Activated CD4-positive, alpha-beta T cell treated with anti-CD3 and anti-CD28 coated beads, Interleukin-2, Interleukin-6, amounts not matched to agents 100 ng/mL and 50 ng/mL, durations not matched to agents 16 hours and 8 hours (primary cell): ENCODE measurements at places on chromosomes 6 and 20.

- no peak for DNase-seq
These were observed 655.4 kb upstream of the PTCHD4 start for GRCh38 chr6:48766349-48766748.

- no peak for DNase-seq
These were observed 126.0 kb downstream of the SCML4 start for GRCh38 chr6:107698146-107698545.

DNA sequence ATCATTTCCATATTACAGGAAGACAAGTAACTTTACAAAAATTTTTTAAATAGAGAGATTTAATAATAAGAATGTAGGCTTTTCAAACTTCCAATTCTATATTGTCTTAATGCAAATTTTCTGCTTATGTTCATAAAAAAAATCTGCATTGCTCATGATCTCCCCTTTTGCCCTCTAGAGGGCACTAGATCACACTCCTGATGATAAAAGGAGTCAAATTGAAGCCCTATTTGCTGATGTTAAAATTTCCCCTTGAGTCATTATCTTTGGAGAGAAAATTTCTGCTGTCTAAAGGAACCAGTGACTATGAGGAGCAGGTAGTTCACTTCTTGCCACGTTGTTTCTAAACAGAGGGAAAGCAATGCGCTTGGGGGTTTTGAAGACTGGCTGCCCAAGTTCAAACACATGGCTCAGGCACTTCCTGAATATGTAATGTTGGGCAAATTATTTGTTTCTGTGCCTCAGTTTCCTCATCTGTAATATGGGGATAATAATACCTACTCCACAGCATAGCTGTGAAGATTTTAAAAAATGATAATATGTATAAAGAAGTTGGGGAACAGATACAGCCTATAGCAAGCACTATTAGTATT, 874.2 kb downstream of the TFAP2A start:
- peak; percentile 38 for DNase-seq

GRCh38 chr20:63137851-63138415, 78.0 kb downstream of the YTHDF1 start:
- no peak for DNase-seq

- DNase-seq: no peak
These were observed 67.4 kb downstream of the GMPR start for GRCh38 chr6:16305788-16306187.

GRCh38 chr6:7559651-7560385, 18.3 kb downstream of the DSP start:
- DNase-seq: no peak

DNA sequence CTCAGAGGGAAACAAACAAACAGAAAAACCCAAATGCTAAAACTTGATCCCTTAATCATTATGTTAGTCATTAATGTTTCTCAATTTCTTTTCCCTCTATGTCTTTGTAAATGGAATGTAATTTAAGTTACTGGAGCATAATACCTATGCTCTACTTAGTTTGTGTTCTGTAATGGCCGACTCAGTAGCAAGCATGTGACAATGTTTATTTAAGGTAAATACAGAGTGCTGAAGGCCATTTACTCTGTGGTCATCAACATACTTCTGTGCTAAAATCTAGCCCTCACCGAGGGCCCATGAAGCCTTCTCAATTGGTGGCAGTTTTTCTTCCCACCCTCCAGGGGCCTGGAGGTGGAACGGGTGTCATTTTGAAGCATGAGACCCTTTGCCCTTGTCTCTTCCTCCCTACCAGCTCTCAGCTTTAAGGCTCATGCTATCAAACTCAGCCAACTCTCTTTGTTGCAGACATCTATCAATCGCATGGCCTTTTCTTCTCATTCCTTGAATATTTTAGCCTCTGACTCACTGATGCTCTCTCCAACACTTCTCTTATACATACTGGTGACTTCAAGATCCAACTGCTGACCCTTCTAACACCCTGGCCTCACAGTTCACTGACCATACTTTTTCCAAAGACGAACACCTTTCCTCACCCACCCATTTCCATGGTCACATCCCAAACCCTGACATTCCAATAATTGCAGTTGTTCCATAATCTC, 48.2 kb downstream of the STX7 start:
- no peak for DNase-seq

- DNase-seq: peak; percentile 26
These were observed 25.8 kb downstream of the BHLHE23 start for GRCh38 chr20:62980970-62981369.

GRCh38 chr20:36312724-36313441, 6.7 kb downstream of the DLGAP4 start:
- DNase-seq: no peak

GRCh38 chr6:29656157-29656556, 735 bp upstream of the MOG start:
- DNase-seq: no peak

DNA sequence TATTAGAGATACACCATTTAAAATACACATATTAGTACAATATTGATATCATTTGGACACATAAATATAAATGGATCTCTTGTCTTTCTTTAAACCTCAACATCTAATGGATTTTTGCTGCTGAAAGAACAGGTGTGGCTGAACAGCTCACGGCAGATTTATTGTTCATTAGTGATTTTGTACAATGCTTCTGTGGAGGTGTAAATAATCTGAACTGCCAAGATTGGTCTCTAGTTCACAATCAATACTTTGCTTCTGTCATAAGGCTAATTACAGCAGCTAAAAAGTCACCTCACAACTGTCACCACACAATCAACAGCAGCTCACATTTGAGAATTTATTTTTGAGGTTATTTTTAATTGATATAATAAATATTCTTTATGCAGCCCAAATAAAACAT, 162.0 kb upstream of the SIM1 start:
- DNase-seq: no peak

GRCh38 chr6:157104803-157105202, 218.5 kb downstream of the TMEM242 start:
- no peak for DNase-seq

DNA sequence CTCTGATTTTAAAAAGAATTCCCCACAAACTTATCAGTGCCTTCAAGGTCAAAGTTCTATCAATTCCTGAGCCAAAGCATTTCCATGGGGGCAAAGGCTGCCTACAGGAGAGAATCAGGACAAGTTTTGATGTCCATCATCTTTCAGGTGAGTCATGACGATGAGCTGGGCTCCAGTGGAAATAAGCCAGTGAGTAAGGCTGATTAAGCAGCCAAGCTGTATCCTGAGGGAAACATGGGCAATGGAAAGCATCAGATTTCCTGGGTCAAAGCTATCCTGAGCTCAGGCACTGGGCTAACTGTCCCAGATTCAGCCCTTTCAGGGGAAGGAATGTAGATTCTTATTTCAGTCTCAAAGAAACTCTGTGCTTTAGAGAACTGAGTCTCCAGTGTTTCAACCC, 377.4 kb downstream of the CD109 start:
- DNase-seq: no peak

DNA sequence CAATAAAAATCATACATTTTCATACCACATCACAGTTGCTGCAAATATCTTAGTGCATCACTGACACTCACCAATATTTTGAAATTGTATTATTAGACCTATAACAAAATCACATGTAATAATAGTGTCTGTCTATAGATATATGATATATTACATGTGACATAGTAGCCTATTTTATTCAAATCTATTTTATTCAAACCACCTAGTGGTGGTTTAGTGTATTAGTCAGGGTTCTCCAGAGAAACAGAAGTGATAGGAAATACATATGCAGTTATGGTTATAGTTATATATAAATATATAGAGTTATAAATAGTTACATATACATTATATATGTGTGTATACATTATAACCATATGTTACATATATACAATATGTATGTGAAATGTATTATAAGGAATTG, 366.5 kb upstream of the ARID1B start:
- DNase-seq: no peak

- DNase-seq: no peak
These were observed 4.3 kb downstream of the ZBTB46 start for GRCh38 chr20:63826753-63827152.

GRCh38 chr6:90186026-90186425, 110.6 kb downstream of the BACH2 start:
- no peak for DNase-seq
